HEK293T (cell line): ENCODE measurements at places on chromosomes 4 and X.

- DNase-seq: no peak
Observed at GRCh38 chrX:68060506-68061205, 372.6 kb downstream of the OPHN1 start.

DNA sequence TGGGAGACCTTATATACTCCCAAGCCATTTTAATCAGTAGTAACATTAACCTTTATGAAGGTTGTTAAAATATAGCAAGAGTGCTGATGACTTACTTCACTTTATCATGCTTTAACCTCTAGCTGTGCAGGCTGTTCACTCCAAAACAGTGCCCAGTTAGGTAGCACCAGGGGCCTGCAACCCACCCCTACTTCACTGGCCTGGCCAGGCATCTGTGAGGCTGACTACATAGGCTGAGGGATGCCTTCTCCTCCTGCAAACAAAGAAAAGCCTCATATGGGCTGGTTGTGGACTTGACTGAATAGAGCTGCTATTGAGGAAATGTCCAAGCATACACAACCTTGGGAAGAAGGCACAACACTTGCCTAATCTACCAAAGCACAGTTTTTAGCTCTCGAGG lies 172.8 kb downstream of the SHROOM3 start:
- no peak for DNase-seq

DNA sequence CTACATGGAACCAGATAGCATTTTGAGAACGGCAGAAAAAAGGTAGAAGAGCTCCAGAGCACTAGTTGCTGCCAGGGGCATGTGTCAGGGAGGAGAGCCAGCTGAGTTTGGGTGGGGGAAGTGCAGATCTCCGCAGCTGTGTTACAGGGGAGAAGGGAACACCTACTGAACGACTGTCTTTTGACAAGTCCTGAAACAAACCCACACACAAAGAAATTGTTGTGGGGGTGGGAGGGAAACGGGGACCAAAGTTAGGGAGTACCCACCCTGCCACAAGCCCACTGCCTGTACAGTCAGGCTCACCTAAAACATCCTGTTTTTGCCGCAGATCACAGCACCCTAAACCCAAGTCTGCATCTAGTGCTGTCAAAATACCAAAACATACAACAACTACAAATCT lies 55.5 kb downstream of the LEF1 start:
- DNase-seq: no peak

DNA sequence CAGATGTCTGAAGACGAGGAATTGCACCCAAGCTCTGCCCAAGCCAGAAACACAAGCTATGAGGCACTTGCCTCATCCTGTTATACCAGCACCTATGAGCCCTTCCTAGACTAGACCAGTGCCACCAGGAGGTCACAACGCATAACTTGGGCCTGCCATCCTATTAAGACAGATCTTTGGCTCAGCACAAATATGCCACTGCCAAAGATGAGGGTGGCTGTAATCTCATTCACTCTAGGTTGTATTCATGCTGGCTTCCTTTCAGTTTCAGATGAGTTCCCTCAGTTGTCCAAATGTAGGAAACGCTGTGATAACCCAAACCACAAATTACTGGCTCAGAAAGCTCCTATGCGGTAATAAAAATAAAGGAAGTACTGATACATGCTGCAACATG lies 76.5 kb upstream of the CITED1 start:
- DNase-seq: no peak

DNA sequence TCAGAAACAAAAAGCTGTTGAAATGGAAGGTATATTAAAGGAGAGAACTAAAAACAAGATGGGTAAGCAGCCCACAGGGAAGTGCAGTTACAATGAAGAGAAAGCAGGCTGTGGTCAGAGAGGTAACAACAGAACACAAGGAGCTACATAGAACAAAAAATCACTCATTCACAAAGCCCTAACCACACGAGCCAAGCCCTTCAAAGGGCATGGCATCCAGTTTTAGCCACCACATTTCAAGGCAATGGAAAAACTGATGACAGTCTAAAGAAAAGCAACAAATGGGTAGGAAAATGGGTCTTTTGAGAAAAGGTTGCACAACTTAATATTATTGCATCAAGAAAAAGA lies 37.5 kb downstream of the KDR start:
- DNase-seq: no peak

DNA sequence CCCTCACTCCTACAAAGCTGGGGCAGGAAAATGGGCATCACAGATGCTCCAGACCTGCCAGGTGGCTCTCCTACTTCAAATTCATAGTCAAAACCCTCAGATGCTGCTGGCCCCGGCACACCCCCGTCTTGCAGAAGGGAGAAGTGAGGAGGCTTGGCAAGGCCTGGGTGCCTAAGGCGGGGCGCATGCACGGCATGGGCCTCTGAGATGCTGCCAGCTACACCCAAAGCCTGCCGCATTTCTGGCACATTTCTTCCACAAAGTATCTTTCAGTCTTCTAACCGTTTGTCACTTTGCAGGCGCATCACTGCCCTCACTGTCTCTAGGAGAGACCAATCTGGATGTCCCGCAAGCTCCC lies 19.6 kb downstream of the WDR1 start:
- no peak for DNase-seq

- DNase-seq: peak; percentile 83
Observed at GRCh38 chrX:130079824-130080406, 30.4 kb downstream of the ELF4 start.

DNA sequence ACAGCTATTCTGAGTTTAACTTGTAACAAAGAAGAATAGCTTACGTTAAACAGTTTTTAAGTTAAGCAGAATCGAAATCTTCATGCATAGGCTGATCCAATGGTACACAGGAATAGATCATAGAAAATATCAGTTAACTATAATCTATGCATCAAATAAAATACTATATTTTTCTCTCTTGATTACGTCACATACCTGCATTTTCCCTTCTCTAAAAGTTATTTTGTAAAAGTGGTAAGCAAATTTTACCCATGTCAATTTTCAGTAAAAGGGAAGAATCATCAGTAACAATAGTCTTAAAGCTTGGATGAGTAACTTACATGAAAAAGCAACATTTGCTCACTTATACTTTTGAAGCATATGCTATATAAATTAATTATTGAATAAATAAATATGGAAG lies 692.4 kb downstream of the FAT4 start:
- DNase-seq: no peak

DNA sequence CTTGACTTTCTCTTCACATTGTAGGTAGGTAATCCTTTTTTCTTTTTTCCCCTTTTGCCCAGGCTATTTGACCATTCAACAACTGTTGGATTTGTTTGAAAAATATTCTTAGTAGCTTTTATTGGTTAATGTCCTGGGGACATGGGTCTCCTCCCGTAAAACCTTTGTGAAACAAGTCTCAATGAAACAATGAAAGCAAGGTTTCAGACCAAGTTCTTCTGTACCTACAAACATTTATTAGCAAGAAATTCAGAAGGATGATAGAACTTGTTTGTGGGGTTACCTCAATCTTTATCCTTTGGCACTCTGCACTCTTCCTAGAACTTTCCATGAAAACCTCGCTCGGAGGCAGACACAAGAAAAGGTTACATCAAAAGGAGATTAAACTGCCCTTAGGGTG lies 190.7 kb upstream of the ANK2 start:
- no peak for DNase-seq
